ENCODE measurements at places on chromosomes 3 and 15. TPM values are rescaled to one million over a fixed set of nuclear protein-coding genes. Genes with fewer than 3 reads are reported as not detected.

RETNLB gene
- not detected for total RNA-seq

GRAMD2A gene
- 0.19 TPM for total RNA-seq

PFN2 gene
- 22.2 TPM for total RNA-seq

UBAP1L gene
- total RNA-seq, result 0.65 TPM

GOLGA8K gene
- total RNA-seq, result 0.16 TPM

Data from bladder microvascular endothelial cell (primary cell).